ENCODE measurements at places on chromosomes 11 and 22.

GRCh38 chr11:36326524-36327419 is 30.7 kb downstream of the PRR5L start:
- no peak for DNase-seq

DNA sequence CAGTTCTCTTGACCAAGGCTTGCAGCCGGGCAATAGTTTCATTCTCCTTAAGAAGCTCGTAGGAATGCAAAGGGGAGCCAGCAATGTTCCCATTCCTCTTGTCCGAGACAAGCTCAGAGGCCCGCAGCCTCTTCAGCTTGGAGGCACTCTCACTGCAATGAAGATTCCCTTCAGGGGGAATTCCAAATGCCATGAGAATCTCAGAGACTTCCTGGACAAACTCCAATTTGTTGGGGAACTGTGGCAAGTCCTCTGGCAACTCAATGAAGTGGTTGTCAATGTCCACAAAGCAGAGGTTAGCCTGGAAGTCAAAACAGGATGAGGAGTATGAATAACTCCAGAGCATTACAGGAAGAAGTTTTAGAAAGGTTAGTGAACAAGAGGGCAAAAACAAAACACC is 84.4 kb downstream of the DENND5A start:
- DNase-seq, result no peak

- DNase-seq, result no peak
These were observed at the start of gene OR5B17 for GRCh38 chr11:58358969-58359368. Gene OR5B17, minus strand, starts transcription at chr11:58359069. Its CDS starts 0 bp downstream, at chr11:58359069.

DNA sequence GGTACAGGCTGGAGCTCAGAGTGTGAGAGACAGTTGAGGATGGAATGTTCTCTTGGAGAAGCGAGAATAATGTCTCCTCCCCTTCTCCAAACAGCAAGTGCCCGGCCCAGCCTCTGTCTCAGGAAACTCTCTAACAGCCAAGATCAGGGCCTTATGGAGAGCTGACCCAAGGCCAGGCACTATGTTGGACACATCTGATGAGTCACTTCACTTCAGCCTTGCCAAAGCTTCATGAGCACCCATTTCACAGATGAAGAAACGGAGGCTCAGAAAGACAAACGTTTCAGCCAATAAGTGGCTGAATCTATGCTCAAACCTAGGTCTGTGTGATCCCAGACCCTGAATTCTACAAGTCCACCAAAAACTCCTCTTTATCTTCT is 22.1 kb upstream of the CHKA start:
- no peak for DNase-seq

GRCh38 chr22:22171357-22172218 is 73.0 kb upstream of the VPREB1 start:
- no peak for DNase-seq

DNA sequence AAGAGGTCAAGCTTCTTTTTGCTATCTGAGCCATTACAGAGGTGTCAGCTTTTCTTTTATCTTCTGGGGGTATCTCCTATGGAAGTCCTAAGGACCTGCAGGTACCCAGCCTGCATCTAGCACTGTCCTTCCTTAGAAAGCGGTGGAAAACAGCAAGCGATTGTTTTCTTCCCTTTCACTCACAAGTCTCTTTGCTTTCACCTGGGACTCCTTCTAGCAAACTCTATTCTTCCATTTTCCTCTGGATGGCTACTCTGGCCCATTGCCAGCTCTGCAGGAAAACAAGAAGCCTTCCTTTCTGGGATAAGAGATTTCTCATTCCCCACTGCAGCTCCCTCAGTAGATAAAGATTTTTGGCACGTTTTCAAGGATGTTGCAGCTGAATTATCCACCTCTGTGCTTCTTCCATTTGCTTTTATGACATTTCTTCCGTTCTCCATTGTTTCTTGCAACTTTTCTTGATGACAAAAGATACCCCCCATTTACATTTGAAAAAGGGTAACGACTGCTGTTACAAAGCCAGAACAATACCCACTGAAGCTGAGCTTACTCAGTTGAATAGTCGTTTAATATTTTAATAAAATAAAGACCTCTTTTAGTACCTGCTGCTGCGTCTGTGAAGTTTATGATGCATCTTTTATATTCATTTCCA is 40.2 kb upstream of the BDNF start:
- no peak for DNase-seq

- no peak for DNase-seq
These were observed 1310.3 kb downstream of the TBC1D22A start for GRCh38 chr22:48072777-48073176.

- no peak for DNase-seq
These were observed 8.0 kb upstream of the CHST1 start for GRCh38 chr11:45673441-45673840.

- no peak for DNase-seq
These were observed 10.0 kb upstream of the PATL1 start for GRCh38 chr11:59678813-59679165.
